ENCODE measurements at places on chromosomes 1 and 21.
A peak's percentile ranks its signal among the peaks of the same experiment; 100 is the strongest.

GRCh38 chr21:35325953-35326352 is 276.9 kb upstream of the RUNX1 start:
- no peak for DNase-seq

GRCh38 chr21:16534408-16535101 is 804.8 kb downstream of the USP25 start:
- peak; percentile 44 for DNase-seq

- no peak for DNase-seq
Measured at GRCh38 chr1:33111965-33112364, 31.0 kb downstream of the AZIN2 start.

DNA sequence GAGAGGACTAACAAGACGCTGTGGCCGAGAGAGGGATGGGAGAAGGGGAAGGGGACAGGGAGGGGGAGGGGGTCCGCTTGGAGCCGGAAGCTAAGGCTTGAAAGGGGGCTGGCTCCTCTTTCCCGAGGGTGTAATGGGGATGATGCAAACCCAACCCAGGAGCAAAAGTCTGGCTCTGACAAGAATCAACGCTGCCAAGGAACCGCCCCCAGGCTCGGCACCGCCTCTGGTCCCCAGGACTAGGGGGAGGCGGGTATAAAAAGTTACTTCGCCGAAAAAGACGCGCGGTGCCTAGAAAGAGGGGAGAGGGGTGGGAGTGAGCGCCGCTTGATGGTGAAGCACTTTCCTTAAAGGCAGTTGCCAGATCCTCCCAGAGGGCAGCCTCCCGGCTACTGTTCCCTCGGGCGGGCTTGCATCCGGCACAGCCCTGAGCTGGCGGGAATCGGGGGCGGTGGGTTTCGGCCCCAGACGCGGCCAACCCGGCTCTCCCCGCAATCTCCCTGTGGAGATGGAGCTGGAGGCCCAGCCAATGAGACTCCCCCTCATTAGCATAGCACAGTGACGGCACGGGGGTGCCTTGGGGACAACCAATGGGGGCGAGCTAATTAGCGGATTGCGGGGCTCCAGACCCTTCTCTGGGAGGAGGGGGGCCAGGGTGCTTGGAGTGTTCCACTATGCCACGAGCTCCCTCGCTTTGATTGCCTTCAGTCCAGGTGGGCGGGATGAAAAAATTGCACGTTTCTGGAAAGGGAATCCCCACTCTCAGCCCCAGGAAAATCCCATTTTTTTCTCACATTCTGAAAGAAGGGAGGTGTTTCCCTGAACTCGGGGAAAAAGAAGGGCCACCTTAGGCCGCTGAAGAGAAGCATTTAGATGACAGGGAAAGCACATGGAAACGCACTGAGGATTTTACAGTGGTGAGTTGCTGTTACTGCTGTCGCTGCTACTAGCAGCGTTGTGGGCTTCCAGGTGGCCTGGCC is at the start of gene KCNT2:
Gene KCNT2 (minus strand): TSS at position 51 of the 980 bp plus-strand sequence. CDS start 131 bp downstream, outside the sequence.
- DNase-seq = no peak

- DNase-seq = peak; percentile 57
Measured at GRCh38 chr1:51044199-51044598, 57.8 kb upstream of the C1orf185 start.

DNA sequence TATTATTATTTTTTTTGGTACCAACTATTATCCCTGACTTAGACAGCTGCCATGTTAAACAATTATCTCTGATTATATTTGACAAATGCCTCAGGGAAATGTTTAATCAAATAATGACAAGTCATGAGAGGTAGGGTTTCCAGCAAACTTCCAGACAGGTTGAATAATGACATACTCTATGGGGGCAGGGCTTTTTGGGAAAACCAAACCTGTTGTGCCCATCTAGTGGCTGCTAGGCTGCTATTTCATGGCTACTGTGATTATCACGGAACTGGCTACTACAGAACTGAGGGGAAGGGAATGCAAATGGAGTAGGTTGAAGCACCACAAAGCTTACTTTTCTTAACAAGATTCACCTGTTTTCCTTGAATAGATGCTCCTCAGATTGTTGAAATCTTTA is 77.6 kb downstream of the DUSP10 start:
- DNase-seq = peak; percentile 84

DNA sequence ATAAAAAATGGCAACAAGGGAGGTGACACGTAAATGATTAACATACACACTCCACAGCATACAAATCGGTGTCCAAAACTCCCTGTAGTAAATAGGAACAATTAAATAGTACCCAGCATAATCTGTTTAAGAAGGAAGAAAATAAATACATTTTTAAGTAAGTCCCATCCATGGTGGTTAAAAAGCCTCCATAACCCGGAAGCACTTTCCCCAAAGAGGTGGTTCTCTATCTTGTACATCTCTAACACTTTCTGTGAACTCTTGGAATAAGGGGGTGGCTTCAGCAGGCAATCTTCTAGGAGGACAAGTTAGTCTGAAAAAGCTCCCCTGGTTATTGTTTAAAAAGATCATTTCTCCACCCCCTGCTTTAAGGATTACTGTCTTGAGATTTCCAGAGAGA is 76.9 kb downstream of the PTPN14 start:
- DNase-seq = no peak

GRCh38 chr1:42158189-42158588 is 5.0 kb downstream of the GUCA2B start:
- DNase-seq = no peak

DNA sequence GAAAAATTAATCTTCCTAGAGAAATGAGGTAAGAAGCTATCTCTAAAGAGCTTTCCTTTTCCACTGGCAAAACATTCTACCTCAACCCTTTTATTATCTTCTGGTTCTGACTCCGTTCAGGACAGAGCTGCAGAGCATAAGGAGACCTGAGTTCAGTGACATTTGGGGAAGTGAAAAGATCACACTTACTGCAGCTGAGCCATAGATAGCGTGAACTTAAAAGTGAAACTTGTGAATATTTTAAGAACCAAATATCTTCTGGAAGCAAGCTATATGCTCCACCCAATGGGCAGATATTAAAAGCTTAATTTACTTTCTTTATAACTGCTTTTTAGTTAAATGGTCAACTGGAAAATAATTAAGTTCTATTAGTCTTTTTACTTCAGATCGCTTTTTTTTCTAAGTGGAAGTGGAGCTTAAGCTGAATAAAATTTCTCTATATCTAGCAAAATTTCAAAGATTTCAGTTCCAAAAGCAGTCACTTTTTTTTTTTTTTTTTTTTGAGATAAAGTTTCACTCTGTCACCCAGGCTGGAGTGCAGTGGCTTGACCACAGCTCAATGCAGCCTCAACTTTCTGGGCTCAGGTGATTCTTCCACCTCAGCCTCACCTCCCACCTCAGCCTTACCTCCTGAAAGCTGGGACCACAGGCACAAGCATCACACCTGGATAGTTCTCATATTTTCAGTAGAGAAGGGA is 11.9 kb downstream of the PTPN22 start:
- no peak for DNase-seq

- no peak for DNase-seq
Measured at GRCh38 chr1:25123551-25123950, 108.8 kb downstream of the SYF2 start.

- no peak for DNase-seq
Measured at GRCh38 chr1:48069662-48070395, 72.6 kb upstream of the TRABD2B start.

- DNase-seq = no peak
Measured at GRCh38 chr21:40672602-40673001, 174.4 kb downstream of the DSCAM start.

- DNase-seq = no peak
Measured at GRCh38 chr1:60982539-60982938, 99.8 kb upstream of the NFIA start.

DNA sequence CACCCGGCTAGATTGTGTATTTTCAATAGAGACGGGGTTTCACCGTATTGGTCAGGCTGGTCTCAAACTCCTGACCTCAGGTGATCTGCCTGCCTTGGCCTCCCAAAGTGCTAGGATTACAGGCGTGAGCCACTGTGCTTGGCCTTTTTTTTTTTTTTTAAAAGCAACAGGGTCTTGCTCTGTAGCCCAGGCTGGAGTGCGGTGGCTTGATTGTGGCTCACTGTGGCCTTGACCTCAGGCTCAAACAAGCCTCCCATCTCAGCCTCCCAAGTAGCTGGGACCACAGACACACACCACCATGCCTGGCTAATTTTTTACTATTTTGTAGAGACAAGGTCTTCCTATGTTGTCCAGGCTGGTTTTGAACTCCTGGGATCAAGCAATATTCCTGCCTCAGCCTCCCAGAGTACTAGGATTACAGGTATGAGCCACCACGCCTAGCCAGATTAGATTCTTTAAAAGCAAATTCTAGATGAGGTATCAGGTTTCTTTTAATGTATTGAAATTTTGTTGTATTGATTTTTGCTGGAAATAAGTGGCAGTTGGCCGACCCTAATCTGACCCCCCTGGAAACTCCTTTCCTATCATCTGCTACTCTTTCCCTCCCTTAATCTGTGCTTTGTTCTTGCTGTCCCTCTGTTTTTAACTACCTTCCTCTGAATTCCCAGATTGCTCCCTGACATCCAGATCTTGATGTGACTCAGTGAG is 26.6 kb downstream of the ZFYVE9 start:
- DNase-seq = no peak

GRCh38 chr1:157937744-157938143 is 55.7 kb upstream of the KIRREL1 start:
- no peak for DNase-seq

- DNase-seq = no peak
Measured at GRCh38 chr1:10901091-10901890, 104.8 kb upstream of the CASZ1 start.

DNA sequence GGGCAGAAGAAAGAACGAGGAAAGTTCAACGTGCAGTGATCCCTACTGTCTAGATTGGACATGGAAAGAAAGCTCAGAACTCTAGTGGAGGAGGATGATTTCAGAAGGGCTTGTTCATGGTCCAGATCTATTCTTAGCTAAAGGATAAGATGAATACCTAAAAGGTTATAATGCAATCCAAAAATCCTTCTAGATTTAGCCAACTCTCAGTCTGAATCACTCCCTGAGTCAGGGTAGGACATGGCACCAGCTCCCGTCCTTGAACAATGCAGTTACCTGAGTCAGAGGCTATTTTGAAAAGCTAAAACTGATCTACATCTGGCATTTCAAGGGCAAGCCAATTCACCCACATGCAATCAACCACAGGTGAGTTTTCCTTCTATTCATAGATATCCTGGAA is 38.8 kb upstream of the HIVEP3 start:
- DNase-seq = no peak

- no peak for DNase-seq
Measured at GRCh38 chr1:242146652-242147051, 147.8 kb upstream of the MAP1LC3C start.

- peak; percentile 63 for DNase-seq
Measured at GRCh38 chr1:32394890-32395432, 720 bp upstream of the BSDC1 start.

- DNase-seq = no peak
Measured at GRCh38 chr1:8023287-8023994, 2.7 kb downstream of the ERRFI1 start.

- DNase-seq = no peak
Measured at GRCh38 chr1:193387406-193387805, 201.0 kb upstream of the B3GALT2 start.

- DNase-seq = peak; percentile 22
Measured at GRCh38 chr1:236156512-236157208, 14.3 kb downstream of the GPR137B start.

DNA sequence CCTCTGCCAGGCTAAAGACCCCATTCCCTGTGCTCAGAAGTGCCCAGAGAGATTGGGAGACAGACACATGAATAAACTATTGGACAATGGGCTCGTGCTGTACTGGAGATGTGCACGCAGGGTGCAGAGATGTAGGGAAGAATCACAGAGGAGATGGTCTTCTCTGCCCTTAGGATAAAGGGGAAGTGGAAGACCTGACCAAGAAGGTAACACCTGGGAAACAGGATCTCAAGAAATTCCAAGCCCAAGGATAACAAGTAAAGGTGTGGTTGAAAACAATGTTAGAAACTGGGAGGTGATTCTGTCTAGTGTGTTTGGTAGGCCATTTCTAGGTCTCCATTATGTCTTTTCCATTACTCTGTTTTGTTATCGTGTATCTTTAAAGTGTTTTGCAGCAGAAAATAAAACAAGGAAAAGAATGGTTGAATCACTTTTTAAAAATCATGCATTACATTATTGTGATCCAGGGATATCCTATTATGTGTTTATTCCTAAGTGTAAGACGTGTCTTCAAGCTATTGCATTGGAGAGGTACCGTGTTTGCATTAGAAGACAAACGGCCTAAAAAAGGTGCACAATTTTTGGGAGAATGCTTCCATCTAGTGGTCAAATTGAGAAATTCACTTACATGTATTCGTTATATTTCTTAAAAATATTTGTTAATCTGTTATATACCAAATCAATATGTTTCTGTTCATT is 40.8 kb upstream of the KCTD3 start:
- DNase-seq = peak; percentile 84

DNA sequence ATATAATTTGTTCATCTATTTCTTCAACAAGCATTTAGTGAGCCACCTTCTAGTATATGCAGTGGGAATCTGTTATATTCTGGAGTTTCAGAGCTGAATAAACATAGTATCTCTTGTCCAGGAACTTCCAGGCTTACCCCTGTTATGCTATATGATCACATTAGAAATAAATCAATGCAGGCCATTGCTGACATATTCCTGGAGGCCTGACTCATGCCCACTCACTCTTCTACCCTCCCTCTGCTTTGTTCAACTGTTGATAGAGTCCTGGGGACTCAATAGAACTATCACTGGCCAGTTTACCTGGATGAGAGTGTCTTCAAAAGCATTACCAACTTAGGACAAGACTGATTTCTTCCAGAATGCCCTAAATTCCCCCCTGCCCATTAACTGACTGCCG is 29.3 kb upstream of the SRSF10 start:
- DNase-seq = no peak

DNA sequence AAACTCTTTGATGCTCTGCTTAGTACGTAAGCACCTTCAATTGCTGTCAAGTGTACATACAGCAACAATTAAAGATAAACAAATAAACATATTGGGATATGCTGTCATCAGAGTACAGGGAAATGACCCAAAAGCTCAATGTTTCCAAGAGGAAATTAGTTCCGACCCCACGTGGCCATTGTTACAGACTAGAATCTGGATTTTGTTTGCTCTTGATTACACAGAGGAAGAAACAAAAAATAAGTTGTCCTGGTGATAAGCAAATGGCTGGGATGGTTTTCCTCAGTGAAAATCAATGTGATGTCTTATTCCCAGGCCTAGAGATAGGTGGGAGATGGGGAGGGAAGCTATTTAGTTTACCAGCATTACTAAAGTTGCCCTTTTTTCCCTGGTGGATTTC is 113.0 kb upstream of the UBE2U start:
- no peak for DNase-seq

GRCh38 chr1:160850993-160851392 is 11.7 kb downstream of the CD244 start:
- no peak for DNase-seq

GRCh38 chr1:78279051-78279450 is 211.7 kb upstream of the PTGFR start:
- DNase-seq = no peak

- DNase-seq = peak; percentile 95
Measured at GRCh38 chr21:42524341-42525028, 10.8 kb downstream of the SLC37A1 start.

GRCh38 chr1:185420588-185421081 is 103.6 kb upstream of the IVNS1ABP start:
- no peak for DNase-seq

Data from NCI-H1417 (cell line).